ENCODE measurements at places on chromosomes 6 and 20.

DNA sequence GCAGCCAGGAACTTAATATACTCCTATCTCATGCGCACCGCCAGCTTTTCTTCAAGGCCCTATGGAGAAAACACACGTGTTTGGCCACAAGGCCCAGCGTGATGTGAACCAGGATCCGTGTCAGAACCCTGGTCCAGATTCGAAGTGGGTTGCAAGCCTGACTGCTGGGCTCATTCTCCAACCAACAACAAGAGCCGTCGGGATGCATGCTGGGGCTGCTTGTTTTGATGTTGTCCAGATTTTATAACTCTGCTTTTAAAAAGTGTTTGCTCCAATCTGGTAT lies 463 bp upstream of the SLC22A2 start:
- no peak for DNase-seq

DNA sequence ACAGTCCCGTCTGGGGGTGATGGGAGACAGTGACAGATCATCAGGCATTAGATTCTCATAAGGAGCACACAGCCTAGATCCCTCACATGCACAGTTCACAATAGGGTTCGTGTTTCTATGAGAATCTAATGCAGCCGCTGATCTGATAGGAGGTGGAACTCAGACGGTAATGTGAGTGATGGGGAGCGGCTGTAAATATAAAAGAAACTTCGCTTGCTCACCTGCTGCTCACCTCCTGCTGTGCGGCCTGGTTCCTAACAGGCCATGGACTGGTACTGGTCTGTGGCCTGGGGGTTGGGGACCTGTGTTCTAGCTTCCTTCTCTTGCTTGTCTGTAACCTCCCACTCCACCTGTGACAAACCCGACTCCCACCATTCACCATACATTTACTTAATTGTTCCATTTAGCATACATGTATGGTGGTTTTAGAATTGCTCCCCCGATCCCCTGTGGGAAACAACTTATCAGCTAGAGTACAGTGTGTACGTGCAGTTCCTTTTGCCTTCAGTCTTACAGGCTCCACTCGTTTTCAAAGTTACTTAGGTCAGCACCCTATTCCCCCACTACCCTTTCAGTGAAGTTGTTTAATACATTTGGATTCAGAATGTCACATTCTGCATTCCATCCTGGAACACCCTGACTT lies 4.0 kb downstream of the MANBAL start:
- DNase-seq: no peak

DNA sequence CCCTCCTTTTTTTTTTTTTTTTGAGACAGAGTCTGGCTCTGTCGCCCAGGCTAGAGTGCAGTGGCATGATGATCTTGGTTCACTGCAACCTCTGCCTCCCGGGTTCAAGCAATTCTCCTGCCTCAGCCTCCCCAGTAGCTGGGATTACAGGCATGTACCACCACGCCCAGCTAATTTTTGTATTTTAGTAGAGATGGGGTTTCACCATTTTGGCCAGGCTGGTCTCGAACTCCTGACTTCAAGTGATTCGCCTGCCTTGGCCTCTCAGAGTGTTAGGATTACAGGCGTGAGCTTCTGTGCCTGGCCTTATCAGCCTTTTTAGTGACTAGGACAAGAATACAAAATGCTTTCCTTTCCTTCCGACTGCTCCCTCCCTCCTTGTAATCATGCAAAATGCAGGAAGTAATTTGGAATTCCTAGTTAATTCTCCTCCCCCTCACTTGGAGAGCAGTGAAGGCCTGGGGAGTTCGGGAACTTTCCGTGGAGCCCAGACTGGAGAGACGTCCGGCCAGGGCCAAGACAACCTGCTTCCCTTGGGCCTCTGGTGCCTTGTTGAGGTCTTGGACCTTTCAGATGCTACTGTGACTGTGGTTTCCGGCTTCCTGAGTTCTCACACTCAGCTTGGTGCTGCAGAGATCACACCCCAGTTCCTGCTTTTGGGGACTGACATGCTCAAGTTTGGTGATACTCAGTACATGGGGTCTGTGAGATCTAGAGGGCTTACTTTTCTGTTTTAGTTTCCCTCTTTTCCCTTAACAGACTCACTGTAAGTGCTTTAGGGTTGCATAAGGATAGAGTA lies 3.9 kb upstream of the PHF20 start:
- DNase-seq: peak; percentile 87

GRCh38 chr6:163347021-163347446 lies 67.5 kb upstream of the QKI start:
- no peak for DNase-seq

DNA sequence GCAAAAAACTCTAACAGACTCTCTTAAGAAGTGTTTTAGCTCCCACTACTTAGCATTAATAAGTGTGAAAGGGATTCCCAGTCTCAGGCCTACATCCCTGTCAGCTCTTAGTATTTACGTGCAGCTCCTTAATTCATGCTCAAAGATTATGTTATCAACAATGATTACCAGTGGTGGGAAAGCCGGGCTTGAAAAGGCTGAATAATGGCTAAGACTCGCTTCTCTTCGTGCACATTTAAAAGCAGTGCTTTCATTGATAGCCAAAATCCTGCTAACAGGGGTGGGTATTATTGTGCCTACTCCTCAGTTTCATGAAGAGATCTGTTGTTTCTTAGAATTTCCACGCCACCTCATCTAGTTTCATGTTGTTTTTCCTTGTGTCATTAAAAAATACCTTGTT lies 518.8 kb downstream of the GRIK2 start:
- DNase-seq: no peak
